ENCODE measurements at places on chromosomes 2 and 18. TPM values are rescaled to one million over a fixed set of nuclear protein-coding genes. Genes with fewer than 3 reads are reported as not detected.

GALNT14 gene
- total RNA-seq: 1.2 TPM

GTF3C2 gene
- 76.0 TPM for total RNA-seq

MRPL33 gene
- 61.7 TPM for total RNA-seq

SLC5A6 gene
- total RNA-seq: 40.7 TPM

SETBP1 gene
- 2.7 TPM for total RNA-seq

GRCh38 chr2:168524005-168524404, 67.9 kb downstream of the CERS6 start:
- DNase-seq: no peak

DNA sequence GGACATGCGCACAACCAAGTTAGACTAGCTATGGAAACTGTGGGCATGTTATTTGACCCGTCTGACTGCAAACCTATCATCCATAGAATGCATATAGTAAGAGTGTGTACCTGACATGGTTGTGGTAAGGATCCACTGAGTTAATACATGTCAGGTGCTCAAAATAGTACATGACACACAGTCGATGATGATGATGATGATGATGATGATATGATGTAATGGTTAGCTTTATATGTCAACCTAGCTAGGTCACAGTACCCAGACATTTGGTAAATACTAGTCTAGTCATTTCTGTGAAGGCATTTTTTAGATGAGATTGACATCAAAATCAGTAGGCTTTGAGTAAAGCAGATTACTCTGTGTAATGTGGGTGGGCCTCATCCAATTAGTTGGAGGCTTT, 204.1 kb downstream of the AFF3 start:
- no peak for DNase-seq

GRCh38 chr2:64652231-64653108, 1.2 kb downstream of the SERTAD2 start:
- DNase-seq: no peak

- no peak for DNase-seq
Observed at GRCh38 chr2:236286873-236287545, 22.8 kb upstream of the ASB18 start.

All from activated naive CD4-positive, alpha-beta T cell treated with anti-CD3 and anti-CD28 coated beads, Interleukin-2, amount 50 U/mL, for 72 hours (primary cell).